ENCODE measurements at places on chromosomes 5 and 9. TPM values are rescaled to one million over a fixed set of nuclear protein-coding genes. Genes with fewer than 3 reads are reported as not detected.

Gene CCDC187
- not detected for total RNA-seq

Gene KIF24
- 5.0 TPM for total RNA-seq

Gene ADRA1B
- total RNA-seq: 0.29 TPM

Gene SHROOM1
- 15.7 TPM for total RNA-seq

Gene TAF1L
- total RNA-seq: not detected

Gene SPATA31D4
- not detected for total RNA-seq
